ENCODE measurements at places on chromosomes 1 and 21.
A peak's percentile ranks its signal among the peaks of the same experiment; 100 is the strongest.

DNA sequence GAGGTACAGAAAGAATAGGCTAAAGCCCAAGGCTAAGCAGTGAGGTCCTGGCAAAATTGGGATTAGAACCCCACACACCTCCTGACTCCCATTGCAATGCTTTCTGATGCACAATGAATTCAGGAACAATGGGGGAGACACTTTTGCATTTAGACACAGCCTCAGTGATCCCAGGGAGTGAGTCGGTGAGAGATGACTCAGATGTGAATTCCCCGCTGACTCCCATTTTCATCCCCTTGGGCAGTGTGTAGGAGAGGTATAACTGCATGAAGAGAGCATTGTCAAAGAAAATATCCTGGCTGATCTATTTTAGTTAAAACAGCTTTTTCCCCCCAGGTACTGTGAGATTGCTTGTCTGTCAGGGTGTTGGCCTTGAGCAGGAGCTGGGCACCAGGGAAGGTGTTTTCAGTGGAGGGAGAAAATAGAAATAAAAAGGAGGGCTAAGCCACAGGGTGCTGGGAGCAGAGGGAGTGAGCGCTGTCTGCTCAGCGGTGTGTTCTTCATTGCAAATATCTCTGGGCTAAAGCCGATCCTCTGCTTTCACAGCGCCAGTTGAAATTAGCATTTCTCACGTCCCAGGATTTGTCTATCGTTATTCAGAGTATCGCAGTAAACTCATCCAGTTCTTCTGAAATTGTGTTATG is 247.7 kb upstream of the PTBP2 start:
- DNase-seq: no peak

DNA sequence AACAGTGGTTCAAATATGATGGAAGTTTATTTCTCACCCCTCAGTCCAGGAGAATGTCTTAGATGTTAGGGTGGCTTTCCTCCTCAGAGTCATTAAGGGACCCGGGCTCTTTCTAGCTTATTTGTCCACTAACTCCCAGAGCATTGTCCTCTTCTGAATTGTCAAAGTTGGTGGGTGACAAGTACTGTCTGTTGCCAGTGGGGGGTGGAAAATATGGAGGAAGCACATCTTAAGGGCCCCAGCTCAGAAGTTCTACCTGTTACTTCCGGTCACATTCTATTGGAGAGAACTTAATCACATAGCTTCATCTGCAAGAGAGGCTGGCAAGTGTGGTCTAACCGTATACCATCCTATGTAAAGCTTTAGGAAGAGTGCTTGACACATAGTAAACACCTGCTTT is 7.1 kb downstream of the CLIC4 start:
- no peak for DNase-seq

DNA sequence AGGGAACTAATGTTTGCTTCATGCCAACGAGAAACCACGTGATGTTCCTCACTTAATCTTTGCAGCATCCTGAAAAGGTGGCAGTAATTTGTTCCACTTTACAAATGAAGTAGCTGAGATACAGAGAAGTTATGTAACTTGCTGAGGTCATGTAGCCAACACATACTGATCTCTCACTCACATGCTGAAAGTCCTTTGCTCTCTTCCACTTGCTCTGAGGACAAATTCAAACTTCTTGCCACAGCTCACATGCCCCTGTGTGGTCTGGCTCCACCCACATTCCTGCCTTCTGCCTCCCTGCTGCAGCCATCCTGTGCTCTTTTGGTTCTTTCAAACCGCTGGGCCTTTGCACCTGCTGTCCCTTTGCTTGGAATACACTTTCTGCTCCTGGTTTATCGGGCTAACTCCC is 55.4 kb downstream of the TMCO4 start:
- peak; percentile 11 for DNase-seq

GRCh38 chr21:45320261-45321025 is 32.7 kb upstream of the POFUT2 start:
- DNase-seq: no peak

GRCh38 chr1:5886541-5887348 is 105.5 kb downstream of the NPHP4 start:
- no peak for DNase-seq

DNA sequence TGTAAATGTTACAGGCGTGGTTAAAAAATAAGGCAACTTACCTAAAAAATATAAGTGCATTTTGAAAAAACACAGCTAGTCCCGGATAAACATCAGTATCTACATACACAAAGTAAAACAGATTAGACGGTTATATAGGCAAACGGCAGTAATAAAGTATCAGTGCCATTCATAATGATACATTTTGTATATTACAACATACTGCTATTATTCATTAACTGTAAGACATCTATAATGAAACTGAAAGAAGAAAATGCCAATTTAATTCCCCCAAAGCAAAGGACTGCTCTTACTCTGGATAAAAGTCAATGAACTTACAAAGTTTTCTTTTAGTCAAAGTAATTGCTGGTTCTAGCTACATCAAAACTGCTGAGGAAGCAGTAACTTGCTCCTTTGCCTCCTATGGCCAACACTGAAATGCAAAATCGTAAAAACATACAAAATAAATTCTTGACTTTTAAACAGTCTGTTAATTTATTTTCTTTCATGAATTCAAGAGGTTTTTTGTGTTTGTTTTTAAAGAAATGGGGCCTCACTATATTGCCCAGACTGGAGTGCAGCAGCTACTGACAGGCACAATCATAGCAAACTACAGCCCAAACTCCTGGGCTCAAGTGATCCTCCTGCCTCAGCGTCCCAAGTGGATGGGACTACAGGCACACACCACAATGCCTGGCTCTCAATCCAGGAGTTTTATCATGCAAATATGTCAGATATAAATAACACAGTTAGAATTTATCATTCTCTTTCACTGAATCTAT is 23.9 kb downstream of the TMEM50B start:
- peak; percentile 43 for DNase-seq

DNA sequence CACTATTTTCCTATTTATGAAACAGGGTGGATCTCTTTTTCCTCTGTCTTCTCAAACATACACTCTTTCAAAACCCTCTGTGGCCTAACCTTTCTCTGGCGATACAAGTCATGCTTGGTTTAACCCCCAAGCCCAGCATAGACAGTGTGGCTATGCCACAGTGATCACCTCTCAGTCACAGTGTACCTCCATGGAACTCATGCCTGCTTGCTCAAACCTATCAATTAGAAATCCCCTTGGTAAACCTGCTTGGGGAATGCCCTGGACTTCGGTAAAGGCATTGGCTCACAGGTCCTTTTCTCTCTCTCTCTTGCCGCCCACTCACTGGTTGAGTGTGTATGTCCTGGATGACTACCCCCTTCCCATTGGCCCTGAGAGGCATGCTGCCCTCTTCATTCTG is 147.5 kb downstream of the CYYR1 start:
- no peak for DNase-seq

- DNase-seq: no peak
These were observed 69.8 kb downstream of the PBX1 start for GRCh38 chr1:164628772-164629171.

GRCh38 chr1:33047839-33048305 is 11.2 kb upstream of the AK2 start:
- DNase-seq: no peak

DNA sequence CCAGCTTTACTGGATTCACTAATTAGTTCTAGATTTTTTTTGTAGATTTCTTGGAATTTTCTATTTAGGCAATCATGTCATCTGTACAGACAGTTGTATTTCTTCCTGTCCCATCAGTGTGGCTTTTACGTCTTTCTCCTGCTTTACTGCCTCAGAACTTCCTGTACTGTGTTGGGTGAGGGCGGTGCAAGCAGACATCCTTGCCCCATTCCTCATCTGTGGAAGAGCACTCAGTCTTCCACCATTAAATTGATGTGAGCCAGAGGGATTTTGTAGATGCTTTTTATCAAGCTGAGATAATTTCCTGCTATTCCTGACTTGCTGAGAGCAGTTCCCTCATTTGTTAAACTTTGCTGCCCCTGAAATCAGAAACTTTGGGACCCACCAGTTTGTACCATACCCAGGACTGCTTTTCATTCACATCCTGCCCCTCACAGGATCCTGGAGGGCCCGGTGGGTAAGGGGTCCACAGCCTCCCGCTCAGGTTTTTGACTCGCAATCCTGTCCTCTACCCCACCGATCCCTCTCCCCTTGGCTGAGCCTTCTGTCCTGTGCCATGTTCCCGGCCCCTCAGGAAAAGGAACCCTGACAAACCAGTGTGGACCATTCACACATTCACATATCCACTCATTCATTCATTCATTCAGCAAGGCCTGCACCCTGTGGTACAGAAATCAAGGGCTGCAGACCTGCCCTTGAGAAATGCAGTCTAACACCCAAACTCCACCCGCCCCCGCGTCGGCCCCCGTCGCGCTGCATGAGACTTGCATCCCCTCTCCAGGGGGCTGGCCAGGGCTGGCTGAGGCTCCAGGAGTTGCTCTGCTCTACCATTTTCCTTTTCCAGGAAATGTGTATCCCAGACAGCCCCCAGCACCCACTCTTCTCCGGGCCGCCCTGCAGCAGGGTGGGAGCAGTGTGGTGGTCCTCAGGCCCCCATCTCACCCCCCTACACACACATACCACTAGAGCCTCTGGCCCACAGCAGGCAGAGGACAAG is 246.5 kb upstream of the VAMP3 start:
- no peak for DNase-seq

- DNase-seq: no peak
These were observed 46.4 kb downstream of the RGS21 start for GRCh38 chr1:192363177-192363576.

GRCh38 chr1:203174324-203174985 is 1.2 kb downstream of the MYBPH start:
- DNase-seq: no peak

- no peak for DNase-seq
These were observed 14.5 kb upstream of the DDAH1 start for GRCh38 chr1:85479491-85479890.

DNA sequence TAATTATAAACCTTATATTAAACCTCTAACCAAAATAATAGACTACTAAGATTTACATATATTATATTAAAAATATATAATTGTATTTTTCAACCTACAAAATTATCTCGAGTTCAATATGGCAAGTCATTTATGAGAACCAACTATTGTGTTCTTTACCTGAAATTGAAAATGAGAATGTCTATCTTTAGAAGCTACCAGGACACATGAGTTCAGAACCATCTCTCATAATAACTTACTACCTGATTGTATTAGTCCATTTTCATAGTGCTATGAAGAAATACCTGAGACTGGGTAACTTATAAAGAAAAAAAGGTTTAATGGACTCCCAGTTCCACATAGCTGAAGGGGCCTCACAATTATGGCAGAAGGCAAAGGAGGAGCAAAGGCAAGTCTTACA is 6.8 kb downstream of the HAO2 start:
- no peak for DNase-seq

- DNase-seq: peak; percentile 57
These were observed 4.3 kb upstream of the SPATC1L start for GRCh38 chr21:46188226-46189212.
